ENCODE measurements at places on chromosomes 2 and 18. TPM values are rescaled to one million over a fixed set of nuclear protein-coding genes. Genes with fewer than 3 reads are reported as not detected.
A peak's percentile ranks its signal among the peaks of the same experiment; 100 is the strongest.

PLEK gene
- not detected for total RNA-seq

GPR35 gene
- 2.2 TPM for total RNA-seq

SLC23A3 gene
- total RNA-seq = not detected

LINC00305 gene
- not detected for total RNA-seq

LRPPRC gene
- 105 TPM for total RNA-seq

SRD5A2 gene
- not detected for total RNA-seq

TUBA3E gene
- total RNA-seq = not detected

CAPN14 gene
- not detected for total RNA-seq

LTBP1 gene
- total RNA-seq = 93.9 TPM

- DNase-seq = no peak
Measured at GRCh38 chr18:54950221-54950620, 9.0 kb downstream of the CCDC68 start.

DNA sequence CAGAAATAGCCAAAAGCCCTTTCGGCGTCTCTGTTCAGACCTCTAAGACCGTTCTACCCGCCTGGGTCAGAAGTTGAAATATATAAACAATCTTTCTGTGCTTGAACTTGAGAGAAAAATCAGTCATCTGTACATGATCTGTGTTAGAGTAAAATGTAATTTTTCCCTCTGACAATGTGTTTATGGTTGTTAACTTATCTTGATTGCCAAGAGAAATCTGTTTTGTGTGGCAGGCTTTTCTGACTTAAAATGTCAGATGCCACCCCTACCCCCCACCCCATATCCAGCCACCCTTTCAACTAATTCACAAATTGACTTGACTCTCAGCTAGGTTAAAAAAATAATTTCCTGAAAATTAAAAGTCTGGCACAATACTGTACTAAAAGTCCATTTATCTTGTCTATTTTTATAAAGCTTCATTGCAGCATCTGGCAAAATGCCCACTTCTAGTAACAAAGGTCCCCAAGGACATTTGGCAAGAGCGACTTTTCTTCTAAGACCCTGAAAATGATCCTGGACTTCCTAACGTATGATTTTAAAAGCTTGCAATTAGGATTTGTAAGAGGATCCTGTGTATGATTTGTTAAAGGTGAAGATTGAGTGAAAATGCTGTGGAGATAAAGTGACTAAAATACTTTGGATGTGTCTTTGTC is 304.2 kb downstream of the EPHA4 start:
- no peak for DNase-seq

GRCh38 chr2:188307850-188308283 is 16.2 kb downstream of the GULP1 start:
- DNase-seq = peak; percentile 25

DNA sequence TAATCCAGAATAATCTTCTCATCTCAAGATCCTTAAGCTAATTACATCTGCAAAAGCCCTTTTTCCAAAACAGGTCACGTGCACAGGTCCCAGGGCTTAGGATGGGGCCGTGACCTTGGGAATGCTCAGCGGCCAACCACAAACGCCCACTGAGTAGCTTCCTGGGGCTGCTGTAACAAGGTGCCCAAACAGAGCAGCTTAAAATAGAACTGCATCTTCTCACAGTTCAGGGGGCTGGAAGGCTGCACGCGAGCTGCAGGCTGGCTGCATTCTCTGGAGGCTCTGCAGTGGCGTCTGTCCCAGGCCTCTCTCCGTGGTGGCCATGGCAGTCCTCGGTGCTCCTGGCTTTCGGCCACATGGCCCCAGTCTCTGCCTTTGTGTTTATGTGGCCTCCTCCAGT is 31.9 kb downstream of the ADI1 start:
- no peak for DNase-seq

- no peak for DNase-seq
Measured at GRCh38 chr18:33697498-33697897, 119.5 kb downstream of the ASXL3 start.

DNA sequence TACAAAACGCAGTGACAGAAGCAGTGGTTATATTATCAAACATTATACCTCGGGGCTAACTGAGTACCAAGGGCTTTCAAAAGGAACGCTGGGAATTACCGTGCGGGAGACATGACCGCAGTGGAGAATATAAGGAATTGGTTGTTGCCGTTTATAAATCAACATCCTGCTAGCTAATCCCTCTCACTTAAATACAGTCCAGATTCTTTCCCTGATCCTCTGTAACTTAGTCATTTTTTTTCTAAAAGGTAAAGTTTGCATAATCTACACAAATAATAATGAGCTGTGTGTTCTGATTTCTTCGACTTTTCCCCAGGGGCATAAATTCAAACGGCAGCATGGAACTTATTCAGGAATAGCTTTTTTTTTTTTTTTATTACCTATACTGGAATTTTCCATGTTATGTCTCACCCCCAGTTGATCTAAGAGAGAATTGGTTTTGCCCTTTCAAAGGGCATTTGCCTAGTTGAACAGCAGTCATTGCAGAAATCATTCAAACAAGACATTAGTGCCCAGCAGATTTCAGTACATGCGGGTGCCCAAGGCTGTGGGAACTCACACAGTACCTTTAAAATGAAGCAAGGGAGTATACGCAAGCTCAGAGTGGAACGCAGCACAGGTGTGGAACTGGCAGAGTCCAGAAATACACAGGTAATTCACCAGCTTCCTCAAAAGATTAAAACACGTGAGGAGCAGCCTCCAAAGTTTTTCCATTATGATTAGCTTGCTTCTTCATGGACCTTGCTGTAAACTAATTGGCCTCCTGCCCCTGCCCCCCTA is 63.9 kb downstream of the SMIM21 start:
- DNase-seq = no peak

DNA sequence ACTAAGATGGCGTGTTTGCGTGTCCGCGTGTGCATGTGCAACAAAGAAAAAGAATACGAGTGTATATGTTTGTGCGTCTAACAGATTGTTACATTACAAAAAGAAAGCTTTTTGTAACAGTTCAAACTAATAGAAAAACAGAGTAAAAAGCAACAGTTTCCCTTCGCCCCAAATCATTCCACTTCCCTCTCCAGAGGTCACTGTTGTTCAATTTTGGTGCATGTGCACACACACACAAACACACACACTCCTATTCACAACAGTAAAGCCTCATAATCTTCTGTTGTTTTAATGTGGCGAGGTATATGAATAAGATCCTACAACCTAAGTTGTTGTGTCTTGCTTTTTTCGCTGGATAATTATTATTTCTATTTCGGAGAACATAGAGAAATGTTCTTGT is 357.3 kb upstream of the SLC8A1 start:
- no peak for DNase-seq

DNA sequence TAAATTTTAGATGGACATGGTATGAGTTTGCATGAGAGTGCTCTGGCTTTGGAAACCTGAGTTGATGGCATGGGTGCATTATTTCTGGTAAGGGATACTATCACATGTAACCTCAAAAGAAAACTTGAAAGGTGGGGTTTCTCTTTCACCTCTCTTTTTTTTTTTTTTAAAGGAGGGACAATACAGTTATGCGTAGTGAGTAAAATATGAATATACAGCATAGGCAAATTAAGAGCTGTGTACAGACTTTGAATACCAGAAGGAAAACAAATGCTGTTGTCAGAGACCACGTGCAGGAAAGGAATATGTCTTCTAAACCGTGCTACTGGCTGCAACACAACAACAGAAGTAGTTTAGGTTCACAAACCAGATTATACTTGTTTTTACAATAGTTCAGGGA is 82.1 kb downstream of the MAP4K4 start:
- DNase-seq = no peak

Measured in MG63 (cell line).